Endodermal cell (in vitro differentiated cells): ENCODE measurements at places on chromosomes 2 and 18.

- H3K36me3 ChIP-seq: no peaks in the 10 kb centered on the region
- H3K4me1 ChIP-seq: peaks cover 4% of the 10 kb centered on the region
- H3K4me3 ChIP-seq: no peak overlapping the region
- no peak for DNase-seq
These were observed 106.7 kb downstream of the DTNB start for GRCh38 chr2:25566694-25567093.

DNA sequence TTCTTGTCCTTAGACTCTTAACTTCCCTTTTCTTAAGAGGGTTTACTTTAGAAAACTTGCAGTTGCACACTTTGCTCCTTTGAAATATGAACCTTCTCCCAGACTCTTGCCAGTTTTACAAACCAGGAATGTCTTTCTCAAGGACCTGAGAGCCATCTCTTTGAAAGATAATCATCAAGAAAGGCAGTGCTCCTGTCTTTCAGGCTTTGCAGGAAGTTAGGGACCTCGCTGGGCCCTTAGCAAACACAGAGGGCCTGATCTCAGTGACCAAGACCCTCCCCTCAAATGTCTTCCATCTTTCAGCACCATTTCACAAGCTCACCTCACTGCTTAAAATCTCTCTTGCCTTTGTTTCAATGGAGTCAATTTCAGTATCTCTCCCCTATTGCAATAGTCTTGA lies 32.0 kb upstream of the NYAP2 start:
- DNase-seq: peak; percentile 41
- H3K36me3 ChIP-seq: no peaks in the 10 kb centered on the region
- no peaks in the 10 kb centered on the region for H3K4me1 ChIP-seq
- H3K4me3 ChIP-seq: no peak overlapping the region
- H3K27me3 ChIP-seq: no peaks in the 10 kb centered on the region

DNA sequence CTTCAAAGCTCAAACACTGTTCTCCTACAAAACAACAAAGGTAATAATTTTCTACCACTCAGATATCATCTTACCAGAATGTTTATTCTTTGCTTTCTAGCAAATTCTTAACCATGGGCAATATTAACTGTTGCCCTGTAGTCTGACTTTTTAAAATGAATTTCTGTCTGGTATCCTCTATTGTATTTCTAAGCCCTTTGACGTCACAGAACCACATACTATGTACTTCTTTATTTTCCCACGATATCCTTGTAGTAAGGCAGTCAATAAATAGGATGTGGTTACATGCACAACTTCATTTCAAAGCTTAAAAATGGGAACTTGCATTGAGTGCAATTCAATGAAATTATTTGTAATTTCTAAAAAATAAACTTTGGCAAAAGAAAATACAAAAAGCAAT lies 58.7 kb downstream of the THADA start:
- H3K4me3 ChIP-seq: no peak overlapping the region
- no peak for DNase-seq
- no peaks in the 10 kb centered on the region for H3K4me1 ChIP-seq
- no peak overlapping the region for H3K27ac ChIP-seq
- H3K27me3 ChIP-seq: no peaks in the 10 kb centered on the region

DNA sequence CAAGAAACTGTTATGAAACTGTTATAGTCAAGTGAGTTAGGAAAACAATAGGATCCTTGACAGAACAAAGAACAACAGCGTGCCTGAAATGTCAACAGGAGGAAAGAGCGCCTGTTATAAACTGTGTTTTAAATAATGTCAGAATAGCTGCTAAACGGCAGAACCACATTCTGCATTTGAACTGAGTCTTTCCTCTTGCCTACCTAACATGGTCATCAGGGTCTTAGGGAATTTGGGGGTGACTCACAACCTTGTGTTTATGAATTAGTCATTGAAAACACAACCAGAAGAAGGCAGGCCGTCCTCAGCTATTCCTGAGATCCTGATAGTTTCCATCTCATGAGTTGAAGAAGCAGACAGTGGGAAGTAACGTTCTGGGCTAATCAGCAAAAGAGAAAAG lies 222.0 kb upstream of the FN1 start:
- no peaks in the 10 kb centered on the region for H3K4me1 ChIP-seq
- no peak overlapping the region for H3K4me3 ChIP-seq
- no peak overlapping the region for H3K27ac ChIP-seq
- H3K27me3 ChIP-seq: no peaks in the 10 kb centered on the region
- no peaks in the 10 kb centered on the region for H3K36me3 ChIP-seq

- H3K27ac ChIP-seq: no peak overlapping the region
- no peaks in the 10 kb centered on the region for H3K27me3 ChIP-seq
- H3K4me1 ChIP-seq: no peaks in the 10 kb centered on the region
These were observed 169.4 kb downstream of the FSHR start for GRCh38 chr2:48984922-48985321.

DNA sequence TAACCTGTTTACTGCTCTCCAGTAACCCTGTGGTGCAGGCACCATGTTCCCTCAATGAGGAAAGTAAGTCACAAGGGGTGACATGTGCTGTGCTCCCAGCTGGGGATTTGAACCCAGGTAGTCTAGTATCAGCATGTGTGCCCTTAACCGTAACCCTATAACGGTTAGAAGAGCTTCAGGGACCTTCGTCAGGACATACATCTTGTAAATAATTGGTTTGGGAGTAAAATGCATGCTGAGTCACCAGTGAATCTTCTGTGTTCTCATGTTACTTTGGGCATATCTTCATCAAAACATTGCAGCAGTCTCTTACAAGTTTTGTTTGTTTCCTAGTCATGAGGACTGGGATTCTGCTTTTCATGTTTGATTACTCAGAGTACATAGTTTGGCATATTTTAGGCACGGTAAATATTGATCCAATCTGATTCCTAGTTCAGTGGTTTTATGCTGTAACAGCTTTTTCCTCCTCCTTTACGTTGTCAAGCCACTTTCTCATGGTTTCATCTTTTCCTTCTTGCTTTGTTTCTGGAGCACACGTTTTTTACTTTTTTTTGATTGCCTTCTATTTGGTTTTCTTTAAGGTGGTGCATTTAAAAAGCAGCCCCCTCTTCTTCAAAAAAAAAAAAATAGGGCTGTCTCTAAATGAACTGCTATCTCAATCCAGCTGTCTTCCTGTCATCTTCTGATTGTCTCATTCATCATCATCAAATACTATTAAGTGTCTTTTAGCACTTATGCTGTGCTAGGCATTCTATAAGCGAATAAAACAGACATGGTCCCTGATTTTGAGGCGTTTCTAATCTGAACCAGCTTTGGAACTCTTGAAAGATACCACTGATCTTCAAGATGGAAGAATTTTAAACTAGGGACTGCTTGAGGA lies 50.4 kb downstream of the CLIP4 start:
- H3K27ac ChIP-seq: no peak overlapping the region
- DNase-seq: no peak
- H3K4me3 ChIP-seq: no peak overlapping the region

GRCh38 chr2:54757500-54757899 lies 34.0 kb downstream of the EML6 start:
- no peaks in the 10 kb centered on the region for H3K36me3 ChIP-seq
- no peak overlapping the region for H3K27ac ChIP-seq
- H3K4me1 ChIP-seq: no peaks in the 10 kb centered on the region
- no peak overlapping the region for H3K4me3 ChIP-seq

GRCh38 chr18:7805096-7805495 lies 238.0 kb downstream of the PTPRM start:
- H3K4me3 ChIP-seq: no peak overlapping the region
- DNase-seq: no peak
- H3K27ac ChIP-seq: no peak overlapping the region
- peaks cover 23% of the 10 kb centered on the region for H3K4me1 ChIP-seq
- no peaks in the 10 kb centered on the region for H3K36me3 ChIP-seq
- H3K27me3 ChIP-seq: no peaks in the 10 kb centered on the region

- no peaks in the 10 kb centered on the region for H3K4me1 ChIP-seq
- peaks cover 4% of the 10 kb centered on the region for H3K27me3 ChIP-seq
- H3K27ac ChIP-seq: no peak overlapping the region
- no peaks in the 10 kb centered on the region for H3K36me3 ChIP-seq
- peak; percentile 32 for DNase-seq
- H3K4me3 ChIP-seq: no peak overlapping the region
These were observed 88.5 kb downstream of the TWIST2 start for GRCh38 chr2:238936162-238937052.

- no peak overlapping the region for H3K27ac ChIP-seq
- DNase-seq: no peak
- peaks cover 93% of the 10 kb centered on the region for H3K27me3 ChIP-seq
- H3K36me3 ChIP-seq: no peaks in the 10 kb centered on the region
These were observed 5.0 kb downstream of the PTPRN start for GRCh38 chr2:219304223-219304622.

DNA sequence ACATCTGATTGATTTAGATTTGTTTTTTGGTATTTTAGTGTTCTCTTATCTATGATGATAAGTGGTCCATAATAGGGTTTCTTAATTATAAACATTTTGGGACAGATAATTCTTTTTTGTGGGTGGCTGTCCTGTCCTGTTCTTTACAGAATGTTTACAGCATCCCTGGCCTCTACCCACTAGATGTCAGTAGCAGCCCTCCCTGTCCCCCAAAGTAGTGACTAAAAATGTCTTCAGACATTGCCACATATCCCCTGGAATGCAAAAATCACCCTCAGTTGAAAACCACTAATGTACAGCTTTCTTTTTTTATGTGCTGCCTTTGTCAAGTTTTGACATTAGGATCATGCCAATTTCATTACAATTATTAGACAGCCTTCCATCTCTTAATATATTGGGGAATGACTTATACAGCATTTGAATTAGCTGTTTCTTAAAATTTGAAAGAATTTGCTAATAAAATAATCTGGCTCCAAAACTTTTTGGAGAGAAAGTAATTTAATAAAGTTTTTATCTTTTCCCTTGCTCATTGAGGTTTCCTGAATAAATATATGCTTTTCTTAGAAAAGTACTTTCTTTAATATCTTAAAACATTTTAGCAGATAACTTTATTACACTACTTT lies 19.5 kb downstream of the WIPF1 start:
- H3K36me3 ChIP-seq: no peaks in the 10 kb centered on the region
- no peak overlapping the region for H3K27ac ChIP-seq
- no peak overlapping the region for H3K4me3 ChIP-seq
- H3K4me1 ChIP-seq: no peaks in the 10 kb centered on the region
- H3K27me3 ChIP-seq: no peaks in the 10 kb centered on the region

GRCh38 chr2:193153576-193153975 lies 958.8 kb upstream of the TMEFF2 start:
- no peaks in the 10 kb centered on the region for H3K27me3 ChIP-seq
- no peak overlapping the region for H3K27ac ChIP-seq
- H3K4me3 ChIP-seq: no peak overlapping the region
- DNase-seq: no peak
- H3K4me1 ChIP-seq: no peaks in the 10 kb centered on the region

DNA sequence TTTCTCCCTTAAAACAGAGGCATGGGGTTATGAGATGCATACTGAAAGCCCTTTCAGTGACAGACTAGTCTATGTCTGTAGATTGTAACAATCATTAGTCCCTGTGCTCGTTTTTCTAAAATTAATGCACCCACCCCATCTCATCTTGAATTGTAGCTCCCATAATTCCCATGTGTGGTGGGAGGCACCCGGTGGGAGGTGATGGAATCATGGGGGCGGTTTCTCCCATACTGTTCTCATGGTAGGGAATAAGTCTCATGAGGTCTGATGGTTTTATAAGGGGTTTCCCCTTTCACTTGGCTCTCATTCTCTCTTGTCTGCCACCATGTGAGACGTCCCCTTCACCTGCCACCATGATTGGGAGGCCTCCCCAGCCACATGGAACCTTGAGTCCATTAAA lies 100.9 kb downstream of the AP1S3 start:
- H3K27ac ChIP-seq: no peak overlapping the region
- no peaks in the 10 kb centered on the region for H3K27me3 ChIP-seq
- no peaks in the 10 kb centered on the region for H3K36me3 ChIP-seq
- H3K4me3 ChIP-seq: no peak overlapping the region

DNA sequence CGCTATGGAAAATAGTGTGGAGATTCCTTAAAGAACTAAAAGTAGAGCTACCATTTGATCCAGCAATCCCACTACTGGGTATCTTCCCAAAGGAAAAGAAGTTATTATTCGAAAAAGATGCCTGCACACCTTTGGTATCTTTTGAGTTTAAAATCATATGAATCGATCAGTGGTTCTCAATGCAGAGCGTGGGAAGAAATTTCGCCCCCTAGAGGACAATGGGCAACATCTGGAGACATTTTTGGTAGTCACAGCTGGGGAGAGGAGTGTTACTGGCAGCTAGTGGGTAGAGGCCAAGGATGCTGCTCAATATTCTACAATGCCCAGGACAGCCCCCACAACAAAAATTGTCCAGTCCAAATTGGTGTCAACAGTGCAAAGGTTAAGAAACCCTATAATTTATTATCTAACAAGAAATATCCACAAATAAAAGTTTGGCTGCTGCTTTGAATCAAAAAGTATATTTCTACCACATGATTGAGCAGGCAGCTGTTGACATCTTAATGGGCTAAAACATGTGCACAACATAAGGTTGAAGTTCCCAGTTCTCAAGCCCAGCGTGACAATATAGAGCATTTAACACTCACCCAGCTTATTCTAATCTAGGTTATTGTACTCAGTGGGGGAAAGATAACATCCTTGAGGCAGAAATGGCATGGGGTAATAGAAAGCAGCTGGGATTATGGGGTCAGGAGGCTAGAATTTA lies 425.7 kb downstream of the LRATD1 start:
- H3K27me3 ChIP-seq: peaks cover 33% of the 10 kb centered on the region
- DNase-seq: peak; percentile 66
- H3K36me3 ChIP-seq: no peaks in the 10 kb centered on the region

DNA sequence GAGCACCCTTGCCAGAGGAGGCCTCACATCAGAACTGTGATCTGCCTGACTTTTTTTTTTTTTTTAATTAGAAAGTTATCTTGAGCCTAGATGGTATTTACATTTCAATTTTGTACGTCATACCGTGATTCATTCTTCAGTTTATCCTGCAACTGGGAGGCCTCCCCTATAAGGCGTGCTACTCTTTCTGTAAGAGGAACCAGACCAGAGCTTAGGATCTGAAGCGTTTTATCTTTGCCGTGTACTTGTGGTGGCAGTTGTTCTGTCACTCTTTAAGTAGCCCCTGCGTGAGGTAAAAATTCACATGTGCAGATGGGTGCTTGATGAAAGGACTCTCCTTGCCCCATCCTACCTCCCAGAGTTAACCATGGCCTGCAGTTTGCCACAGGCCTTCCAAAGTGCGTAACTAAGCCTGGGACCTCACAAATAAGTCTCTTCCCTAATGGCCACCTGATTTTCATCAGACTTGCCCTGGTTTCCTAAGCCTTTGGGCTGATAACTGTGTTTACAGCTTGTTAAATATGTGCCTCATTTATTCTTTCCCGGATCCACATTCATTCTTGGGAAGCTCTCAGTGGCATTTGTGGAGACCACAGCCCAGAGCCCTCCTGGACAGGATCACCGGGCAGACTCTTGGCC lies 96.0 kb downstream of the MTCL1 start:
- no peaks in the 10 kb centered on the region for H3K36me3 ChIP-seq
- peaks cover 17% of the 10 kb centered on the region for H3K4me1 ChIP-seq
- no peak for DNase-seq
- H3K27ac ChIP-seq: no peak overlapping the region
- no peak overlapping the region for H3K4me3 ChIP-seq

- no peaks in the 10 kb centered on the region for H3K36me3 ChIP-seq
- H3K27ac ChIP-seq: no peak overlapping the region
- H3K4me3 ChIP-seq: no peak overlapping the region
- no peaks in the 10 kb centered on the region for H3K4me1 ChIP-seq
- no peaks in the 10 kb centered on the region for H3K27me3 ChIP-seq
- no peak for DNase-seq
These were observed 125.7 kb downstream of the MRO start for GRCh38 chr18:50694147-50694546.
